Cardiac septum (tissue), 1 donor: ENCODE measurements at places on chromosomes 2 and 18.
A peak's percentile ranks its signal among the peaks of the same experiment; 100 is the strongest.

DNA sequence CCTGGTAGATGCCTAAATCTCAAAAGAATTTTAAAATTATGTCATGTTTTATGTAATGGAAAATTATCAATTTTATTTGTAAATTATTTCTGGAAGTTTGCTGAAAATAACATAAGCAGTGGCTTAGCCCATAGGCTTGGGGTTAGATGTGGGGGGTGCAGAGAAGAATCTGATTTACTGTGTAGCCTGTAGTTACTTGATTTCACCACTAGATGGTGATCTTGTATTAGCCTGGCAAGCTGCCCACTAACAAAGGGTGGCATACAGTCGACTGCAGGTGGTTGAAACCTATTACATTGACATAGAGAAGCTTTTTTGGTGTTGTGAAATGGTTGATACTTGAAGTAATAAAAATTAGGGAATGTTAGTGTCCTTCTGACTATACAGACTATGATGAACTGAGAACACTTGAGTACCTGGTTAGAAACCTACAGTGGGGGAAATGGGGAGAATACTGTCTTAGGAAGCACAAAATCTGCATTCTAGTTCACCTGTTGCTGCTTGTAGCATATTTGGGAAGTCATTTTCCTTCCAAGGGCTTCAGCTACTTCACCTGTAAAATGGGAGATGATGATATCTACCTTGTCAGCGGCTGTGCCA, 191.0 kb upstream of the LHCGR start:
- DNase-seq, result no peak

- DNase-seq, result no peak
Measured at GRCh38 chr2:60285626-60286316, 267.7 kb downstream of the BCL11A start.

- no peak for DNase-seq
Measured at GRCh38 chr2:24404491-24404921, 44.2 kb upstream of the ITSN2 start.

GRCh38 chr2:210477496-210477895, 937 bp upstream of the LANCL1 start:
- DNase-seq, result no peak

- DNase-seq, result no peak
Measured at GRCh38 chr2:216350214-216350791, 22.0 kb downstream of the MARCHF4 start.

GRCh38 chr2:85441864-85442263, 23.4 kb downstream of the SH2D6 start:
- no peak for DNase-seq

DNA sequence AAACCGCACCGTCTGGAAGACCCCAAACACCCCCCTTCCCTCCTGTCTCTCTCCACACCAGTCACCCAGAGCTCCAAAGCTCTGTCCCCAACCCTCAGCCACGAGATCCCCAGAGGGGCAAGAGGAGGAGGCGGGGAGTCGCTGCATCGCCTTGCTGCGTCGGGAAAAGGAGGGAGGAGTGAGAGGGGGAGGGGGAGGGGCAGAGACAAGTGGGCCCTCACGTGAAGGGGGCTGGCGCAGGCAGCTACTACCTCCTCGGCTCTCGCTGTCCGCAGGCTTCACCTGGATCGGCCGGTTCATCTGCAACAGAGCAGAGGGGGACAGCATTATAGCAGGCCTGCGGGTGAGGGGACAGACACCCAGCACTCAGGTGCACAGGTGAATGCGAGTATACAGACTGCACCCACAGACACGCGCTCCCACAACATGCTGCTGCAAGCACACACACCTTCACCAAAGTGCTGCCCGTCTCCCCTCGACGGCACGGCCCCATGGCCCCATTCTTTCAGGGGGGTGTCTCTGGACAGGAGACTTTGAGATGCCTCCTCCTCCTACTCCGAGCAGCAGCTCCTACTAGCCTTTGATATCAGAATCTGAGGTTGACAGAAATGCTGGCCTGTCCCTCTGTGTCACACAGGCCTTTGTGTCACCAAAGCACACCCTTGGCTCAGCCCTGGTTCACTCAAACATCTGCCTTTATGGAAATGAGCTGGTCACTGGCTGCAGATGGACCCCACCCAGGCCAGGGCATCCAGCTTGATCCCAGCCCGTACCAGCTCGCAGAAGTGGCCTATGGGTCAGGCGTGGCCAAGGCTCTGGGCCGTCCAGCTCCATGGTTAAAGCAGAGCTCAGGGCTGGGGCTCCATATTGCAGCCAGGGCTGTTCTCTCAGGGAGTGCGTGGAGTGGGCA, 243.8 kb downstream of the CELF4 start:
- DNase-seq, result no peak

DNA sequence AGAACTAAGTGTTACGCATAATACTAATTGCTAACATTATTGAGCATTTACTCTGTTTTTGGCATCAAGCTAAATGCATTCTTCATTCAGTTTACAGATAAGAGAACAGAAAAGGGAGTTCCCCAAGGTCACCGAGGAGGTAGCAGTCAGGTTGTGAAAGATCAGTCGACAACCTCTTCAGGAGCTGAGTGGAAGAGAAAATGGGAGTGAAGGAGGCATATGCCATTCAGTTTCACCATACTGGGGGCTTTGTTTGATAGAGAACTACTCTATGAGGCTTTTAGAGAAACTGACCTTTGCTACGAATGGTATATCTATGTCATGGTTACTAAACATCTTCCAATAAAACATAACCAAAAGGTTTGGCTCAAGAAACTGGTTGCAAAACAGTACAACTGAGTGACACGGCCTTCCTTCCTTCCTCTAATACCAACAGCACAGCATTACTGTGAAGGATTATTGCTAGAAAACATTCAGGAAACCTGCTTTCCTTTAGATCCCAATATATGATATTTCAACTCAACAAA, 112.1 kb downstream of the RBMS1 start:
- DNase-seq, result no peak

- no peak for DNase-seq
Measured at GRCh38 chr2:207103132-207103531, 62.6 kb downstream of the KLF7 start.

DNA sequence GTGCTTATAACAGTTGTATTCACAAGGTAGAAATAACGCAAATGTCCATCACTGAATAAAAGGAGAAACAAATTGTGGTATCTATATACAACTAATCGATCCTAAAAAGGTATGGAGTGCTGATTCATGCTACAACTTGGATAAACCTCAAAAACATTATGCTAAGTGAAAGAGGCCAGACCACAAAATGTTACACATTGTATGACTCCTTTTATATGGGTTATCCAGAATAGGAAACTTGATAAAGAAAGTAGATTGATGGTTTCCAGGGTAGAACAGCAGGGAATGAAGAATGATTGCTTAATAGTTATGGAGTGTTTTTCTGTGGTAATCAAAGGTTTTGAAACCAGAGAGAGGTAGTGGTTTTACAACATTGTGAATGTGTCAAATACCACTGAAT, 432.2 kb upstream of the TRIB2 start:
- no peak for DNase-seq

DNA sequence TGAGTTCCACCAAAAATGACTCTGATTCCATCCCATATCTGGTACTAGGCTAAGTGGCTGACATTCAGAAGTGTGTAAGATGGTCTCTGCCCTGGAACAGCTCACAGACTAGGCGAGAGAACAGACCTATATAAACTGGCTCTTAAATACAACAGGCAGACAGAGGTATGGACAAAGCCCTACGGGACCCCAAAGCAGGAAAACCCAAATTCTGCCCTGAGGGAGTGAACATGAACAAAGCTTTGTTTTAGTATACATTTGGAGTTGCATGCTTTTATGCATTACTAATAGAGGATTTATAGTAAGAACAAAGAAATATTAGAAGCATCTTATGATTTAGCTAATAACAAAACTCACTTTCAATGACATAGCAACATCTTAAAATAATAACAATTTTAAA, 25.1 kb downstream of the GDF7 start:
- no peak for DNase-seq

DNA sequence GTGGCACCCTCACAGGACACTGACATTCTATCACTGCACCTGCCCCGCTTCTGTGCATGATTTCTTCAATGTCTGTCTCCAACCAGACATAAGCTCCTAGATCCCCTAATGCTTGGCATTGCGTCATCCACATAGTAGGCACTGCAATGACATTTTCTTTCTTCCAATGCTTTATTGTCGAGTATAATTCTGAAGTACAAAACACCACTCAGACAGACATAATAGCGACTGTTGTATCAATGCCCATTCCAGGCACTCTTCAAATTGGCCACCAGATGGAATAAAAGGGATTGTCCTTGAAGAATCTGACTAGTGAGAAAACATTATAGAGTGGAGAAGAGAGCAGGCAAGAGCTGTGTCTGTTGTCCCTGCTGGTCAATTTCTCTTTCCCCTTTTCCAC, 89.0 kb downstream of the LPIN1 start:
- DNase-seq, result no peak

- DNase-seq, result no peak
Measured at GRCh38 chr2:19312949-19313348, 45.5 kb downstream of the OSR1 start.

DNA sequence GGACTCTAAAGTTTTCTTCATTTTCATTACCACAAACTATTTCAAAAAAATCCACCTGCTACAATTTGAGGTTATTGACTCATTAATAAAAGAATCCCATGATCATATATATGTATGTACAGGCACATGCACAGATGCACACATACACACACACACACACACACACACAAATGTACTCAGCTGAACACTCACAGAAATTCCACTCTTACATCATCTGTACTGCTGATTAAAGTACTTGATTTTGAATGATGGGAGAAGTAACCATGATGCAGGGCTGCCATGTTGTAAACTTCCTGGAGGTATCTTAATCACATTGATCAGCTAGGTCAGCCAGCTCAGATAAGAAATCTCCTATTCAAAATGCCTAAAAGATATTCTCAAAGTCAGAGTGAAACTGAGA, 1313.2 kb upstream of the NRXN1 start:
- DNase-seq, result no peak

- DNase-seq, result peak; percentile 87
Measured at GRCh38 chr2:96485751-96486651, 19.2 kb downstream of the NEURL3 start.

GRCh38 chr18:9792565-9793245, 84.6 kb downstream of the RAB31 start:
- DNase-seq, result no peak

DNA sequence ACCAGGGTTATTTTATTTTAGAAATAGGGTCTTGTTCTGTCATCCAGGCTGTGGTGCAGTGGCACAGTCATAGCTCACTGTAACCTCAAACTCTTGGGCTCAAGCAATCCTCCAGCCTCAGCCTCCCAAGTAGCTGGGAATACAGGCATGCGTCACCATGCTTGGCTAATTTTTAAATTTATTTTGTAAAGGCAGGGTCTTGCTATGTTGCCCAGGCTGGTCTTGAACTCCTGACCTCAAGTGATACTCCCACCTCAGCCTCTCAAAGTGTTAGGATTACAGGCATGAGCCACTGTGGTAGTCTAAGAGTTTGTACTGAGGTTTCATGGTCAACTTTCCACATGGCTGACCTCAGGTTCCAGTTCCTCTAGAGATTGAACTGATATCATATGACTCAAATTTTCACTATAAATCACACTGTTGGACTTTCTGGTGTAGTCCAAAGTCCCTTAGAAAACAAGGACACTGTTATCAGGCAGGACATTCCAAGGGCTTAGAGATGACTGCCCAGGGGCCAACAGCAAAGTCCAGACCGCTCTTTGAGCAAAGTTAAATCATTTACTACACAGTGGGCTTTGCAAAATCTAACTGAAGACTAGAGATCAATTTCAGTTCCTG, 82.0 kb upstream of the MEX3C start:
- no peak for DNase-seq

DNA sequence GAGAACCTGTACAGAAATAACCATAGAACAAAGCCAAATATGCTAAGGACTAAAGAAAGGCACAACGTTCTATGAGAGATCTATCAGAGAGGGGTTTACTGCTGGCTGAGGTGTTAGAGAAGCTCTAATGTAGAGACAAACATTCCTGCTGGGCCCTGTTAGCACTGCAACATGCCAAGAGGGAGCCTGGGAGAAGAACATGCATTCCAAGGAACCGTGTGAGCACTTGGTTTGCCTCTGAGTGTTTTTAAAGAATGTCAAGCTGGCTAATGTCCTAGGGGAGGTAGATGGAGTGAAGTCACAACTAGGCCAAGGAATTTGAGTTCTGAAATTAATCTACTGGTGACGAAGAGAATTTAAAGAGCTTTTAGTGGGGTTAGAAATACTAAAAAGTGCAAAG, 384.3 kb upstream of the LYPD1 start:
- DNase-seq, result no peak

GRCh38 chr2:10079870-10080535, at the start of gene CYS1:
CYS1 (minus strand) TSS chr2:10080411; CDS start chr2:10080223, 188 bp downstream.
- DNase-seq, result no peak

GRCh38 chr18:56559044-56559443, 79.3 kb downstream of the TXNL1 start:
- no peak for DNase-seq

DNA sequence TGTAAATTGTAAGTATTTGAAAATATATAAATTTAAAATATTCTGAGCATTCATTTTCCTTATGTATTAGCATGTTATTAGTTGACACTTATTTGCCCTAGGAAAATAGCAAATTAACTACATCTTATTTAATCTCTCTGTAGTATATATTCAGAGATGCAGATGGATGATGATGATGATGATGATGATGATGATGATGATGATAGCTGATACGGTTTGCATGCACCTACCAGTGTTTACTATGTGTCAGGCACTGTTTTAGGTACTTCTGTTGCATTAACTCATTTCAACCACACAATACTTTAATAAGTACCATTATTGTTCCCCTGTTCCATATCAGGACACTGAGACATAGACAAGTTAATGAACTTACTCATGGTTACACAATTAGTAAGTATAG, 191.4 kb upstream of the BOD1L2 start:
- DNase-seq, result no peak

GRCh38 chr2:109686921-109687320, 72.8 kb downstream of the SOWAHC start:
- peak; percentile 12 for DNase-seq

GRCh38 chr2:180254872-180255271, 247.8 kb upstream of the CWC22 start:
- DNase-seq, result no peak

DNA sequence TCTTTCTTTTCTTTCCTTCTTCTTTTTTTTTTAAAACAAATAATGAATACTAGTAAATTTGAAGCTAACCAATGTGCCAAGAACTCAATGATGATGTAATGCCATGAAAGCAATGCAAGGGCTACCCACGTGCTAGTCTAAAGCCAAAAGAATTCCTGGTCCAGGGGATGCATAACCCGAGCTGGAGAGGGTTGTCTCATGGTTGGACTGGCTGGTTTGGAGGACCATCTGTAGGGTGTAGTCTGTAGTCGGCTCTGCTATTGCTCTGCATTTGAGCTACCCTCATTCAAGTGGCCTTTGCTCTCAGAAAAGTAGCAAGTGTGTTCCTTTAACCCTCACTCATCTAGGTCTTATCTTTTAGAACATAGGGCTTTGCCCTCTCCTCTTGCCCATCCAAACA, 469.6 kb upstream of the CELF4 start:
- no peak for DNase-seq

DNA sequence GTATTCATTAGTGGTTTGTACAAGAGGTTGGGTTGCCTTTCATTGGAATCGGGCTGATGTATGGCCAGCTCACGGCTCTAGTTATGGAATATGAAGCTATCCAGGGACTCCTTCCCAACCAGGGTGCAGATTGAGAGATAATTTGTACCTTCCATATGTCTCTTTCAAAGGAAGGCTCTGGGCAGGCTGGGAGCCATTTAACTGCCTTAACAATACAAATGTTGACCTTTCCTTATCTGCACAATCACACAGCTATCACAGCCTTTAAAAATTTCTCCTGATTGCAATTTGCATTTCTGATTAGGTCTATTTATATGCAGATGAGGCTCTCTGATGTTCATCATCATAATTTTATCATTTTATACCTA, 58.7 kb downstream of the MYO3B start:
- no peak for DNase-seq

- no peak for DNase-seq
Measured at GRCh38 chr2:75475976-75476375, 84.8 kb downstream of the EVA1A start.
